Renal pelvis (tissue), 12 donors: ENCODE measurements at places on chromosomes 4 and X.

GRCh38 chr4:65923616-65924015, 253.3 kb upstream of the EPHA5 start:
- DNase-seq: no peak

GRCh38 chrX:109684136-109684535, 48.9 kb downstream of the ACSL4 start:
- DNase-seq: no peak

GRCh38 chr4:123616951-123617461, 220.4 kb downstream of the SPRY1 start:
- peak; percentile 81 for DNase-seq

DNA sequence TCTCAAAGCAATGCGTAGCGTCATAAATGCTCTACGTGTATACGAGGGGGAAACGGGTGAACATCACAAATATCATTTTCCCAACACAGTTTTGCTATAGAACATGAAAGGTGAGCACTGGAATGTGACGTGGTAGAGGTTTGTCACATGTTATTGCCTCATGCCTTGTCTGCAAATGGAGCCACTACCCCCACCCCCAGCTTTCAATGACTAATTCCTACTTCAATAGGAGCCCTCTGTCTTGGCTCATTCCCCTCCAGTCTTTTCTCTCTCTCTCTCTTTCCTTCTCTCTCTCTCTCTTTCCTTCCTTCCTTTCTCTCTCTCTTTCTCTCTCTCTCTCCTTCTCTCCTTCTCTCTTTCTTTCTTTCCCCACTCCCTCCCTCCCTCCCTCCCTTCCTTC, 127.0 kb downstream of the STOX2 start:
- no peak for DNase-seq

DNA sequence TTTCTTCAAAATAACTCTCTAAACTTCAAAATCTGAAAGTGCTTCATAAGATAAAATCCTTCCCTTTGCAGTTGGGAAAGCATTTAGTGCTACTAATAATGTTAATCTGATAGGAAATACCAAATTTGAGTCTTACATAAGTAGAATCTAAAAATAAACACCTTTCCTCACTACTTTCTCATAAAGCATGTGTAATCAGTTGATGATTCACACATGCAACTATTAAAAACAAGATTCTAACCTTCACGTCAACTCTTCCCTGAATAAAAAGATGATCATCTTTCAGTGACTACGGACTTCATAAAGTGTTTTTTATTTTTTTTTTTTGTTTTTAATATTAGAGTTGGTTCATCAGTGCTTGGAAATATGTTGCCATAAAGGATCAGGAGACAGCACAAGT, 172.6 kb downstream of the ACTRT1 start:
- DNase-seq: no peak

DNA sequence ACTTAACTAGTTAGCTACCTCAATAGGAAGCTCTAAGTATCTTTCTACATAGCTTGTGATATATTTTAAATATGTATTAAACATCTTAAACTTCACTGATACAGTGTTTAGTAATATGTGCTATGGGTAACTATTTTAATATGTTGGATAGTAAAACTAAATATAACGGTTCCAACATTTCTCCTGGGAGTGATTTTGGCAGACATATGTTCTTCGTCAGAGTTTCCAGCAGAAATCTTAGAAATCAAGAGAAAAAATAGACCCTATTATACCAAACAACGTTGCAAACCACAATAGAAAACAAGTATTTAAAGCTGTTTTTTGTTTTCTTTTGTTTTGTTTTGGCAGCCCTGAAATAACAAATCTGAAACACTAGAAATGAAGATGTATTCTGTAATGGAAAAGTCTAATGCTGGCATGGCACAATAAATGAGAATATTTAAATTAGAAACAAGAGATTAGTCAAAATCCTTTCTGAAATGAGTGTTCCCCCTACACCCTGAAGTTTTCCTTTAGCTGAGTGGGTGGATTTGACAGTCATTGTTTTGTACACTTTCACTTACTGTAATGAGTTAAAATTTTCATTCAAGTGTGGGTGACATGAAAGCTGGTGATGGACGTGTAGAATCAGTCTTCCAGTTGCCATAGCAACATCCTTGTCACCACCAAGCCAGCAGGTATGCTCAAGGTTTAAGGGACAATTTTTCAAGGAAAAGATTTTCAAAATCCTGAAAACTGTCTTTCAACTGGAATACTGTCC, 233.5 kb downstream of the SCFD2 start:
- DNase-seq: peak; percentile 30

GRCh38 chr4:67071641-67072040, 473.7 kb downstream of the CENPC start:
- no peak for DNase-seq

DNA sequence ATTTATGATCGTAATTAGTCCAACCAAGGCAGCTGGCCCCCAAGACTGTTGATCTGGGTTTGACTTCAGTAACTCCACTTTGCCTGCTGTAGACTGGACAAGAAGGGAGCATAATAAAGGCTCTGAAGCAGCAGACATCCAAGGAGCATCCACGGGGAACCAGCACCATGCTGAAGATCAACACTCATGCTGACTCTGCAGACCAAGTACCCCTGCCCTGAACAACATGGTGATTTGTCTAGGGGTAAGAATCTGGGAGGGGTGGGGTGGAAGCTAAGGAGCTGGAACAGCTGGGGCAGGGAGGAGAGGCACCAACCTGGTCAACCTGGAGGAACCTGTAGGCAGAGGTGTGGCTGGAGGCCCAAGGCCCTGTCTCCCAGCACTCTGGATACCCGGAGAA, 2.1 kb downstream of the TEC start:
- no peak for DNase-seq

DNA sequence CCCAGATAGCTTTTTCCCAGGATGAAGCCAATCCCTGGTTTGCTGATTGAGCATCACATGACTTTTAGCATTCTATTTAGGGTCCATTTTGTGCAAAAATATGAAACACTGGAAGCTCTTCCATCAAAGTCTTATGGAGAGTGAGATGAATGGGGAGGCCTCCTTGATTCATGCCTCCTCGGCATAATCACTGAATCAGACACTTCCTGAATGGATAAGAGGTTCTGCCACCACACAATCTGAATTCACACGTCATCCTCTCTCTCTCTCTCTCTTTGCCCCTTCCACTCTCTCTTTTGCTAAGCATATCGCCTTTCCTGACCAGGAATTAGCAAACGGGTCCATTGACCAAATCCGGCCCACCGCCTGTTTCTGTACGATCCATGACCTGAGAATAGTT, 68.7 kb downstream of the CRMP1 start:
- no peak for DNase-seq
